ENCODE measurements at places on chromosomes 6 and 20.

- DNase-seq = no peak
These were observed 19.8 kb downstream of the SUMO4 start for GRCh38 chr6:149419696-149420404.

DNA sequence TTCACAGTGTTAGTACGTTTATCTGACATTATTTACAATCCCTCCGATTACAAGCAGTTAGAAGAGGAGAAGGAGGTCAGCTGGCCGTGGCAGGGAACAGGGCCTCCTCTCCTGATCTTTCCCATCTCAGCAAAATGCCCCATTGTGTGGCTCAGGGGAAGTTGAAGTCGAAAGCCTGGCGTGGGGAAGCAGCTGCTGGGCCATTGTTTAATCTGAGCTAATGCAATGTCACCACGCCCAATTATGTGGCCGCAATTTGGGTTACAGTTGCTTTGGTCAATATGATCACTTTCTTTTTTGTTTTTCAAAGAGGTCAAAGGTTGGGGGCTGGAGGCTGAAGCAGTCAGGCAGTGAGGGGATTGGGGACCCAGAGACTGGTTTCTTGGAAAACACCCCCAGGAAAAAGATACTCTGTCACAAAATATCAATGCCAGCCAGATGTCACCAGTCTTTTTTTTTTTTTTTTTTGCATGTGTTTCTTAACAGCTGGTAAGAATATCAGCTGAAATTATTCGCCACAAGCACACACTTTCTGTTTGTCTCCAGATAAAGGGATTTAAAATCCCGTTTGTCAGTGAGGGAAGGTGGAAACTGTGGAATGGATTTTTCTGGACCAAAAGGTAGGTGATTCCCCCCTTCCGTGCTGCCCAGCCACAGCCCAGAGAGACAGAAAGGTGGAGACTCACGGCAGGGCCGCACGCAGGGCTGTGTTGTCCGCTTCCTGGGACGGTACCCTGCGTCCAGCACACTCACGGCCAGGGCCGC, 24.6 kb downstream of the DLL1 start:
- DNase-seq = no peak

- no peak for DNase-seq
These were observed 15.6 kb downstream of the ARHGAP40 start for GRCh38 chr20:38617011-38617829.

DNA sequence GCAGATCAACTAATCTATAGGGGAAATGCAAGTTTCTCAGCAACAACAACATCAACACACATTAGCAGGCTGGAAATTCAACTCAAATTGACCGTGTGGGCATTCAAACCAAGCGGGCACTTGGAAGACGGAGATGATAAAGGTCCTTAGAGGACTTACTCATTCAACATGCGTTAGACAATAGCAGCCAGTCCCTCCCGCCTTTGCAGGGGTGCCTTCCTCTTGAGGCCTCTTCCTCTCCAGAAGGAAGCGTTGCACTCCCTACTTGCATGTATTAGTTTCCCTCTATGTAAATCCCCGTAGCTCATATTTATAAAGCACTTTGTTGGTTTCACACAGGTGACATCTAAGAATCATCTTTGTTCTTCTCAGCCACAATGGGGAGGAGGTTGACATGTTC, 300.8 kb upstream of the STXBP5 start:
- DNase-seq = no peak

DNA sequence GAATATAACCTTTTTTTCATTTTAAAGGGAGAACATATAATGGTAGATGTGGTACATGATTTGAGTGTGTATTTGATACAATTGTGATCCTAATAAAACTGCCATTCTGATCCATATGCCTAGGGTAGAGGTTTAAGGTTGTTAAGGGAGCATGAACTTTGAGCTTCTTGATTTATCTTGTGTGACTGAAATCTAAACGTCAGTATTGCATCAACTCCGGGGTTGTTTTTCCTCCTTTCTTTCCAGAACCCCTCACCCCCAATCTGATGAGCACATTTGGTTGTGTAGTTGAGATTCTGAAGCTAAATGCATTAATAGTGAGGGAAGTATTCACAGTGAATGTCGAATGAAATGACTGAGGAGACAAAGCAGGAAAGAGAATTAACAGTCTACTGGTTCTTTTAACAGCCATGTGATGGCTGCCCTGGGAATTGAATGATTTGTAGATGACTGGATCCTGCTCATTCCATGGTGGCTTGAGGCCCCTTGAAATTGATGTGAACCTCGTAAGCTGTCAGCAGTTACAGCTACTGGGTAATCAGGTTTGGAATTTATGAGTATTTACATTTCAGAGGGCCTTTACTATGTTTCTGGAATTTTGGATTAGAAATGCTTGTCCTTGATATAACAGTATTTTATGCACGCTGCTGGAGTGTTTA, 44.8 kb downstream of the FARS2 start:
- DNase-seq = no peak

- DNase-seq = no peak
These were observed 460 bp downstream of the PLAGL1 start for GRCh38 chr6:144007478-144008119.

GRCh38 chr6:2433711-2434110, 188.3 kb upstream of the GMDS start:
- DNase-seq = no peak

GRCh38 chr6:170286246-170286933, 4.5 kb downstream of the DLL1 start:
- no peak for DNase-seq
